ENCODE measurements at places on chromosomes 6 and 20. TPM values are rescaled to one million over a fixed set of nuclear protein-coding genes. Genes with fewer than 3 reads are reported as not detected.

The CYB5R4 gene
- polyA plus RNA-seq, result 7.8 TPM

- DNase-seq, result no peak
Measured at GRCh38 chr20:60040471-60041162, 82.4 kb downstream of the CDH26 start.

The HLA-DOB gene
- 0.16 TPM for polyA plus RNA-seq

GRCh38 chr6:80528115-80528514 is 421.6 kb downstream of the BCKDHB start:
- DNase-seq, result no peak

The DEFB110 gene
- polyA plus RNA-seq, result not detected
